ENCODE measurements at places on chromosomes 2 and 18.

- no peaks in the 10 kb centered on the region for H3K27me3 ChIP-seq
- peaks cover 6% of the 10 kb centered on the region for H3K36me3 ChIP-seq
- H3K27ac ChIP-seq: no peak overlapping the region
- DNase-seq: no peak
- H3K4me3 ChIP-seq: no peak overlapping the region
These were observed 152.3 kb downstream of the DIS3L2 start for GRCh38 chr2:232113821-232114220.

- no peak for DNase-seq
- H3K27ac ChIP-seq: peak overlapping the region; percentile 78
- H3K27me3 ChIP-seq: no peaks in the 10 kb centered on the region
- H3K4me1 ChIP-seq: peaks cover 17% of the 10 kb centered on the region
These were observed 68.4 kb upstream of the MSH2 start for GRCh38 chr2:47334356-47335136.

DNA sequence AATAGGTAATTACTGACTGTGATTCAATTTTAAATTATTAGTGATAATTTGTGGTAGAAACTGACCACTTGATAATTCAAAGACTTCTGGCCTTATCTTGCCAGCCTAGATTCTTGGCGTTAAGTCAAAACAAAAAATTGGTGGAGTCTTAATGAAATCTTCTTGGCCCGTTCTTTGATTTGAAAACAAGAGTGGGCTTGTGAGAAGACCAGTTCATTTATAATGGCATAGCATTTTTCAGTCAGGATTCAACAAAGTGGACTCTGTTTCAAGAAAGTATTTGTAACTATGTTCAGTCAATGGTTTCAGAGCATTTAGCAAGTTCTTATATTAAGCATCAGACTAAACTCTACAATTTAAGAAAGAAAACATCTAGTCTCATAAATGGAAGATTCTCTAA, 26.0 kb downstream of the ITGA4 start:
- H3K4me1 ChIP-seq: no peaks in the 10 kb centered on the region
- peaks cover 6% of the 10 kb centered on the region for H3K27me3 ChIP-seq
- H3K27ac ChIP-seq: no peak overlapping the region
- no peak for DNase-seq

GRCh38 chr2:72894514-72894913, 7.3 kb downstream of the SPR start:
- H3K27me3 ChIP-seq: peaks cover 58% of the 10 kb centered on the region
- H3K36me3 ChIP-seq: no peaks in the 10 kb centered on the region
- no peak for DNase-seq
- H3K27ac ChIP-seq: no peak overlapping the region
- H3K4me3 ChIP-seq: no peak overlapping the region

GRCh38 chr2:235218486-235218907, 266.7 kb downstream of the SH3BP4 start:
- peaks cover 9% of the 10 kb centered on the region for H3K27me3 ChIP-seq
- peaks cover 3% of the 10 kb centered on the region for H3K4me1 ChIP-seq

DNA sequence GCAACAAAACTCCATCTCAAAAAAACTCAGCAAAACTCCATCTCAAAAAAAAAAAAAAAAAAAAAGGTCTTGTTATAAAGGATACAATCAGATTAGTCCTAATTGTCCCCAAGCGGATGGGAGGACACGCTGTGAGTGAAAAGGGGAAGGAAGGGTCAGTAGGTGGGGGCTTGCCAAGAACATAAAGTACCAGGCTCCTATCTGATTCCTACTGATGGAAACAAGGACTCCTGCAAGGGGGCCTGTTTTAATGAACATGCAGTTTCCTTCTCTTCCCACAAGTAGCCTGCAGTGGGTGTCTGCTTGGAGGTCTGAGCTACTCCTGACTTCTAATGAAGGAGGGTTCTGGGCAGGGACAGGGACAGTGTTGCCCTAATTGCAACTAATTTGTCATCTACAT, 7.9 kb downstream of the SCG2 start:
- no peak overlapping the region for H3K27ac ChIP-seq
- no peak for DNase-seq
- no peak overlapping the region for H3K4me3 ChIP-seq
- H3K27me3 ChIP-seq: peaks cover 30% of the 10 kb centered on the region
- no peaks in the 10 kb centered on the region for H3K4me1 ChIP-seq
- no peaks in the 10 kb centered on the region for H3K36me3 ChIP-seq

DNA sequence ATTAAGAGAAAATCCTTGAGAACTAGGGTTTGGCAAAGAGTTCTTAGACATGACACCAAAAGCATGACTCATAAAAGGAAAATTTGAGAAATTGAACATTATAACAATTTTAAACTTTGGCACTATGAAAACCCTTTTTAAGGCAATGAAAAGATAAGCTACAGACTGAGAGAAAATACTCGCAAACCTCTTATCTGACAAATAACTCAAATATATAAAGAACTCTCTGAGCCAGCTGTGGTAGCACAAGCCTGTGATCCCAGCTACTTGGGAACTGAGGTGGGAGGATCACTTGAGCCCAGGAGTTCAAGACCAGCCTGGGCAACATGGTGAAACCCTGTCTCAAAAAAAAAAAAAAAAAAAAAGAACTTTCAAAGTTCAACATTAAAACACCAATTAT, 70.5 kb downstream of the FAM168B start:
- no peak overlapping the region for H3K27ac ChIP-seq
- H3K4me3 ChIP-seq: no peak overlapping the region
- H3K27me3 ChIP-seq: peaks cover 5% of the 10 kb centered on the region
- DNase-seq: no peak
- no peaks in the 10 kb centered on the region for H3K36me3 ChIP-seq

- H3K4me1 ChIP-seq: peaks cover 10% of the 10 kb centered on the region
- DNase-seq: no peak
These were observed 155.8 kb downstream of the CDH7 start for GRCh38 chr18:65906621-65907034.

GRCh38 chr2:202695166-202695565, 60.4 kb downstream of the FAM117B start:
- no peaks in the 10 kb centered on the region for H3K4me1 ChIP-seq
- H3K4me3 ChIP-seq: no peak overlapping the region
- H3K36me3 ChIP-seq: peaks cover 16% of the 10 kb centered on the region
- no peak for DNase-seq
- no peak overlapping the region for H3K27ac ChIP-seq
- no peaks in the 10 kb centered on the region for H3K27me3 ChIP-seq

DNA sequence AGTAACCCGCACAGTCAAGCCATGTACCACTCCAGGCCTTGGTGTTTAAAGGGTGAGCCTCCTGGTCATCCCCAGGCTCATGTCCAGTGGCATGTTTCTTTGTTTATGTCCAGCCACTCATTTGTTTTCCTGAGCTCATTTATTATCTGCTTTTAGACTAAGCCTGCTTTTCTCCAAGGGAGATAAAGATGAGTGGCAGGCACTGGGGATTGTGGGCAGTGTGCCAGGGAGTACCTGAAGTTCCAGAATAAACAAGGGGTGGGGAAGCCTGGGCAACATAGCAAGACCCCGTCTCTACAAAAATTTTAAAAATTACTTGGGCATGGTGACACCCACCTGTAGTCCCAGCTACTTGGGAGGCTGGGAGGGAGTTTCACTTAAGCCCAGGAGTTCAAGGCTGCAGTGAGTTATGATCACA, 1.9 kb downstream of the ANXA4 start:
- peak overlapping the region; percentile 89 for H3K4me3 ChIP-seq
- peaks cover 4% of the 10 kb centered on the region for H3K27me3 ChIP-seq
- H3K4me1 ChIP-seq: peaks cover 16% of the 10 kb centered on the region
- peaks cover 4% of the 10 kb centered on the region for H3K36me3 ChIP-seq

DNA sequence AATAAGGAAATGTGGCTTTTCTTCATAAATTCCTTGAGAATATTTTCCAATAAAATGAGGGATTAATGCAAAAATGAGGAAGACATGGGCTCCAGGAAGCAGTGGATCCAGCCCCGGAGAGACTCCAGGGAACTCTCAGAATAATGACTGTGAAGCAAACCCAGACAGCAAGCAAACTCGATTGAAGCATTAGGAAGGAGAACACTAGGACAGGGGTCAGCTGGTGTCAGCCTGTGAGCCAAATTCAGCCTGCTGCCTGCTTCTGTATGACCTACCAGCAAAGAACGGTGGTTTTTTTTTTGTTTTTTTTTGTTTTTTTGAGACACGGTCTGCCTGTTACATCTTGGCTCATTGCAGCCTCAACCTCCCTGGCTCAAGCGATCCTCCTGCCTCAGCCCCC, 274.3 kb upstream of the FBXO11 start:
- H3K4me1 ChIP-seq: no peaks in the 10 kb centered on the region
- no peak for DNase-seq
- H3K4me3 ChIP-seq: no peak overlapping the region
- no peaks in the 10 kb centered on the region for H3K27me3 ChIP-seq

DNA sequence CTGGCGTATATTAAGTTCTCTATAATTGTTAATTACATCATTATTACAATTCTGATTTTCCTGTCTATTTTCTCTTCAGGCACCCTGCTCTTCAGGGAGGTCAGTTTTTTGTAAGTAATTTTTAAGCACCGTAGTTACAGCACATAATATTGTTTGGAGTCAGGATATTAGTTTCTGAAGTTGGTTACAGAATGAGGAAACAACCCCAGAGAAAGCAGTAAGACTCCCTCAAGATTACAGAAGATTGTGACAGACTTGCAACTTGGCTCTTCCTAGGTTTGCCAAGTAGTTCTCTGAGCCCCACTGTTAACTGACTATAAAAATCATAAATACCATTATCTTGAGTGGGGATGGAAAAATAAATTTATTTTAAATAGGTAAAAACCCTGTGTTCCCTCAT, 921 bp downstream of the RPE start:
- peaks cover 25% of the 10 kb centered on the region for H3K4me1 ChIP-seq
- H3K27me3 ChIP-seq: no peaks in the 10 kb centered on the region
- DNase-seq: no peak

DNA sequence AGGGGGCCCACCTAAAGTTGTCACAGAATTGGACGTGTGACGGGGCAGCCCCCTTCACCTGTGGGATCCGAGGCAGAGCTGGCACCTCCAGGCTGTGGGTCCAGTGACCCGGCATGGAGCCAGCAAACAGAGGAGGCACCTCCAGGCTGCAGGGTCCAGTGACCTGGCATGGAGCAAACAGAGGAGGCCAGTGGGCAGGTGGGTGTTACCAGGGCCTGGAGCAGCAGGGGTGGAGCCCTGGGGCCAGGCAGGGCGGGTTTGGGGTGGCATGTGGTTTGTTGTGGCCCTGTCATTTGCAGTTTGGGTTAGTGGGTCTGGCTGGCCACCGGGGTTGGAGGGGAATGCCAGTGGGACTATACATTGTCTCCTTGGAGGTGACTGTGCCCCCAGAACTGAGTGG, 68.2 kb downstream of the HPCAL1 start:
- no peaks in the 10 kb centered on the region for H3K27me3 ChIP-seq
- peaks cover 31% of the 10 kb centered on the region for H3K4me1 ChIP-seq
- no peak overlapping the region for H3K4me3 ChIP-seq
- no peak for DNase-seq
- no peaks in the 10 kb centered on the region for H3K36me3 ChIP-seq

DNA sequence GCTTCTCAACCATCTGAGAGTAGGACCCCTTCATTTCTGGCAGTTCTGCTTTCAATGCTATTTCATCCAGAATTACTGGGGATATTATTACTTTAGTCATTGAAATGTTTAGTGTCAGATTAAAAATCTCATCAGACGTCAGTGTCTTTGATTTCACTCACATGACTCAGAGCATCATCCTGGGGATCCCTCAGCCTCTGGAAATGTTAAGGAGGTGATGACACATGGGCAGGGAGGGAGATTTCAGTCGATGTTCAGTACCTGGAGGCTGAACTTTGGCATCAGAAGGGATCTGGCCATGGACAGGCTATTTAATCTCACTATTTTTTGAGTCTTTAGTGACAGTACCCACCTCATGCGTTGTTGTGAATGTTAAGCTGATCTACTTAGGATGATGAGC, 39.1 kb downstream of the OSBPL6 start:
- H3K4me3 ChIP-seq: no peak overlapping the region
- H3K27me3 ChIP-seq: no peaks in the 10 kb centered on the region
- DNase-seq: no peak
- no peaks in the 10 kb centered on the region for H3K4me1 ChIP-seq

- H3K36me3 ChIP-seq: no peaks in the 10 kb centered on the region
- H3K4me1 ChIP-seq: peaks cover 5% of the 10 kb centered on the region
- H3K27me3 ChIP-seq: no peaks in the 10 kb centered on the region
- H3K4me3 ChIP-seq: no peak overlapping the region
- H3K27ac ChIP-seq: no peak overlapping the region
- peak; percentile 69 for DNase-seq
These were observed 549.0 kb upstream of the VRK2 start for GRCh38 chr2:57497489-57498096.

- no peak overlapping the region for H3K27ac ChIP-seq
- peaks cover 4% of the 10 kb centered on the region for H3K27me3 ChIP-seq
- no peaks in the 10 kb centered on the region for H3K36me3 ChIP-seq
- no peak for DNase-seq
- H3K4me1 ChIP-seq: no peaks in the 10 kb centered on the region
These were observed 394.1 kb upstream of the SYT4 start for GRCh38 chr18:43671431-43671830.

- no peaks in the 10 kb centered on the region for H3K4me1 ChIP-seq
- H3K4me3 ChIP-seq: no peak overlapping the region
- DNase-seq: no peak
- H3K36me3 ChIP-seq: no peaks in the 10 kb centered on the region
These were observed 81.4 kb upstream of the VRK2 start for GRCh38 chr2:57965219-57965618.

- peaks cover under 1% of the 10 kb centered on the region for H3K27me3 ChIP-seq
- H3K4me3 ChIP-seq: no peak overlapping the region
- DNase-seq: no peak
- no peaks in the 10 kb centered on the region for H3K36me3 ChIP-seq
- H3K4me1 ChIP-seq: no peaks in the 10 kb centered on the region
These were observed 266.8 kb upstream of the CRIM1 start for GRCh38 chr2:36088716-36089328.

- H3K4me1 ChIP-seq: no peaks in the 10 kb centered on the region
- no peak overlapping the region for H3K27ac ChIP-seq
These were observed 927.0 kb upstream of the CRIM1 start for GRCh38 chr2:35428548-35428947.

GRCh38 chr2:205789906-205790305, 107.6 kb downstream of the NRP2 start:
- peaks cover 13% of the 10 kb centered on the region for H3K4me1 ChIP-seq
- H3K27me3 ChIP-seq: peaks cover 7% of the 10 kb centered on the region
- peaks cover 21% of the 10 kb centered on the region for H3K36me3 ChIP-seq
- no peak overlapping the region for H3K4me3 ChIP-seq

DNA sequence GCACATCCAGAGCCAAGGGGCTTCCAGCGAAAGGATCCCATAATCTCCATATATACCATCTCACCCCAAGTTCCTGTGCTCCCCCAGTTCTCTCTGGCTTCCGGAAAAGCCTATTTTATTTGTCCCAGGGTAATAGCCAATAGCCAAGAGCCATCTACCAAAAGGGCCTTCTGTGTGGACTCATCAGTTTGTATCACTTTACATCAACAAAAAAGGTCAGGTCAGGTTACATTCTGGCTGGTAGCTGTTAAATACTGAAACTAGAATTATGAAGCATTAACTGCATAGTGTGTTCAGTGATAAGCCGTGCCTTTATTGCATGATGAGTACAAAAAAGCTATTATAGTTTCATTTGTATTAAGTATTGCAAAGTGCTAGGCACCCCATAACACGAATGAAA, 223.7 kb downstream of the IRS1 start:
- no peak for DNase-seq
- no peak overlapping the region for H3K4me3 ChIP-seq
- peaks cover under 1% of the 10 kb centered on the region for H3K4me1 ChIP-seq
- H3K27ac ChIP-seq: no peak overlapping the region
